ENCODE measurements at places on chromosomes 2 and 18.
A peak's percentile ranks its signal among the peaks of the same experiment; 100 is the strongest.

- no peak for DNase-seq
These were observed 21.2 kb downstream of the NPPC start for GRCh38 chr2:231905026-231905425.

DNA sequence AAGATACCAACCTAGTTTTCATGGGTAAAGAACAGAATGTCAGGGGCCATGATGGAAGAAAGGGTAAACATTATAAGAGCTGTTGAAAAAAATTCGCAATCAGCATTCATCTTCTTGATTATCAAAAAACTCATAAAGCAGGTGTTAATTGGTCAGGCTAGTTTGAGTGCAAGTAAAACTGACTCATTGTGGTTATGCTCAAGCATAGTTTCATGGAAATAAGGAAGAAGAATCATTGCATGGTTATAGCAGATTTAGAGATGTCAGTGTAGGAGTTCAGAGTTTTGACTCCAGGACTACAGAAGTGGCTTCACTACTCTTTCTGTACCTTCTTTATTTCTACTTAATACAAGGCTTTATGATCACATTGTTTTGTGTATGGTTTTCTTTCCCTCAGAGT, 26.9 kb upstream of the CDH19 start:
- no peak for DNase-seq

- DNase-seq = peak; percentile 16
These were observed 70.1 kb downstream of the PLEKHA3 start for GRCh38 chr2:178550352-178550751.

DNA sequence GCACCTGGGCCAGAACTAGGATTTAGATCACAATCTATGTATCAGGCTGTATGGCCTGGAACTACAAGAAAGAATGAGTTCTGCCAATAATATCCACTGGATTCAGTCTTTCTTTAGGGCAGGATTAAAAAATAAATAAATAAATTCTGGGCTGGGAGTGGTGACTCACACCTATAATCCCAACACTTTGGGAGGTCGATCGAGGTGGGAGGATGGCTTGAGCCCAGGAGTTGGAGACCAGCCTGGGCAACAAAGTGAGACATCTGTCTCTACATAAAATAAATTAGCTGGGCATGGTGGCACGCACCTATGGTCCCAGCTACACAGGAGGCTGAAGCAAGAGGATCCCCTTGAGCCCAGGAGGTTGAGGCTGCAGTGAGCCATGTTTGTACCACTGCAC, 8.1 kb downstream of the AMMECR1L start:
- DNase-seq = no peak

GRCh38 chr2:120722246-120722567, 13.5 kb upstream of the GLI2 start:
- no peak for DNase-seq

DNA sequence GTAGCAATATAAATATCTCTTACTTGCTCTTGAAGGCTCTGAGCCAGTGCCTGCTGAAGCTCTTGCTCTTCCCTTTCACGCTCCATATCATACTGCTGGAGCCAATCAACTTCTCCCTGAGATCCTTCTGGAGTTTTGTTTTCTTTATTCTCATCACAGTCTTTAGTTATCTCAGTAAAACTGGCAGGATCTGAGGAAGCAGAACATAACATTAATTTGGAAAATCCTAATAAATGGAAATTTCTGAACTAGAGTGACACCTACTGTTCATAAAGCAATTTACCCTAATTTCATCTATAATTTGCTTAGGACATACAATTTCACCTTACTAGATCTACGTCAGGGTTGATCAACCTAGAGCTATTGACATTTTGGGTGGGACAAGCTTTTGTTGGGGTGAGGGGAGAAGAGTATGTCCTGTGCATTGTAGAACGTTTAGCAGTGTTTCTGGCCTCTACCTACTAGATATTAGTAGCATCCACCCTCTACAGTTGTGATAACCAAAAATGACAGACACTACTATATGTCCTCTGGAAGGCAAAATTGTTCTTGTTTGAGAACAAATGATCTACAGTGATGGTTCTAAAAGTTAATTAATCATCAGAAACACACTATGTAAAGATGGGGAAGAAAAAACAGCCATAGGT, 47.2 kb downstream of the VIL1 start:
- no peak for DNase-seq

DNA sequence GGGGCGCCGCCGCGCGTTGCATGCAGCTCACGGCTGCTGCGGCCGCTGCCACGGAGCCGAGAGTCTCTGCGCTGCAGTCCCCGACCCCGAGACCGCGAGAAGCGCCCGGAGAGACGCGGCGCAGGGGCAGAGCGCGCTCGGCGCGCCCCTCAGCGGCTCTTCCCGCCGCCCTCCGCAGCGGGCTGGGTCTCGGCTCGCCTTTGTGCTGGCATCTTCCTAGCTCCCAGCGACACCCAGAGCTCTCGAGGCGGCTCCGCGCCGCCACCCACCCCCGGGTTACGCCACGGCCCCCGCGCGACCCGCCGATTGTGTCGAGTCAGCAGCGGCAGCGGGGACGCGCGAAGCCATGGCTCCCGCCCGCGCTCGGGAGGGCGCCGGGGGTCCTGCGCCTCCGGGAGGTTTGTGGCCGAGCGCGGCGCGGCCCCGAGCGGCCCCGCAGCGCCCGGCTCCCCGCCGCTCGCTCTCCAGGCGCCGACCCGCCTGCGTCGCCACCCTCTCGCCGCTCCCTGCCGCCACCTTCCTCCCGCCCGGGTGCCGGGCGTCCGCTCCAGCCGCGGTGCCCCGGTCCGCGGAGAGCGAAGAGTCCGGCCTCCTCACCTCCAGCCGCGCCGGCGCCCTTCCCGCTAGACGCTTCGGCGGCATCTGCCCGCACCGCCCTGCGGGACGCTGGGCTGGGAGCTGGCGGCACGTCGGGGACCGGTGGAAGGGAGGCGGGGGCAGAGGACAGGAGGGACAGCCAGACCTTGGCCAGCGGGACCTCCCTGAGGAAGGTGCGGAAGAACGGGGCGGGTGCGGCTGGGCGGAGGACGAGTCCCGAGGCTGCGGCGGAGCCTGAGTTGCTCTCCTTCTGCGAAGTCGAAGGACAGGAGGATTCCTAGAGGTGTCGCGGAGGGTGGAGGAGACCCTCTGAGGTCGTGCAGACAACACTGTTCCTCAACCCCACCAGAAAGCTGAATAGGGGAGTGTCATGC, 46.3 kb upstream of the CCDC150 start:
- DNase-seq = peak; percentile 68

GRCh38 chr18:79855147-79855933, 57.6 kb downstream of the KCNG2 start:
- peak; percentile 71 for DNase-seq

DNA sequence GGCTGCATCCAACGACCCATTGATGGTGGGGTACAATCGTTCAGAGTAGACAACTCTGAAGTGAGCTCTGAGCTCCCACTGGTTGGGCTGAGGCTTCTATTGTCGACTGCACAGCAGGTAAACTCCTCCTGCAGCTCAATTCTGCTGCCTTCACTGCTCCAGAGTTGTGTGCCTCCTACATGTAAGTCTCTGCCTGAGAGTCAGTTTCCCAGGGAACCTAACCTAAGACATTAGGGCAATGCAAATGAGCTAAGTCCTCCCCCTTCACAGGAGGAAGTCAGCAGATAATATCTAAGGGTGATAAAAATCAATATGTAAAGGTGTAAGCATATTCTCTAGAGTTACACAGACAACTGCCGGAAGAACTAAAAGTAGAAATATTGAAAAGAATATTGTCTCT, 22.5 kb upstream of the ACYP2 start:
- peak; percentile 21 for DNase-seq

GRCh38 chr18:54238173-54238936, 13.9 kb upstream of the MBD2 start:
- no peak for DNase-seq

DNA sequence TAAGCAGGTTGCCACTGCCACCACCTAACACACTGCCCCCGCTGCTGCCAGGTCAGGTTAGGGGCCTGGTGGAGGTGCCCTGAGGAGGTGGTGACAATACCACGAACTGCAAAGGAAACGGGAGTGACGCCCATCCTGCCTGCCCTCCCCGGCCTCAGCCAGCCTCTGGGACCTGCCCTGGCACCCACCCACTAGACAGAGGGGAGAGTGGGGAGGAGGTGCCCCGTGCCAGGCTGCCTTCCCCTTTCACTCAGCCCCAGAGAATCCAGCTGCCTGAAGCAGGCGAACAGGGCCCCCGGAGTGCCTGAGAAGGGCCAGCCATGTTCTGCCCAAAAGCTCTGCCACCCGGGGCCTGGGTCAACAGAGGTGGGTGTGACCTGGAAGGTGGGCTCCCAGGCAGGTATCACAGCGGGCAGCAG, 44.5 kb upstream of the FOSL2 start:
- no peak for DNase-seq

DNA sequence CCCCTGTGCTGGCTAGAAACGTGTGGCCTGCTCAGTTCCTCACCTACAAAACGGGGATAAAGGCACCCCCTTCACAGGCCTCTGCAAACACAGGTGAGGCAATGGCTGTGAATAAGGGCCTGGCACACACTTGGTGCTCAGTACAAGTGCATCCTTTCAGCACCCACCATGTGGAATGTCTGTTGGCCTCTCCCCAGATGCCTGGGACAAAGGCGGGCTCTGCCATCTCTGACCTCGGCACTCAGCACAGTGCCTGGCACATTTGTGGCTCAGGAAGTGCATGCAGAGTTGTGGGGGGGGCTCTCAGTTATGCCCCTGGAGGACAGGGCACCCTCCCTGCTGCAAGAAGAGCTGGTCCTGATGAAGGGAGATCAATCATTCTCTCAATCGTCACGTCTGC, 224.6 kb upstream of the RAB6C start:
- no peak for DNase-seq

DNA sequence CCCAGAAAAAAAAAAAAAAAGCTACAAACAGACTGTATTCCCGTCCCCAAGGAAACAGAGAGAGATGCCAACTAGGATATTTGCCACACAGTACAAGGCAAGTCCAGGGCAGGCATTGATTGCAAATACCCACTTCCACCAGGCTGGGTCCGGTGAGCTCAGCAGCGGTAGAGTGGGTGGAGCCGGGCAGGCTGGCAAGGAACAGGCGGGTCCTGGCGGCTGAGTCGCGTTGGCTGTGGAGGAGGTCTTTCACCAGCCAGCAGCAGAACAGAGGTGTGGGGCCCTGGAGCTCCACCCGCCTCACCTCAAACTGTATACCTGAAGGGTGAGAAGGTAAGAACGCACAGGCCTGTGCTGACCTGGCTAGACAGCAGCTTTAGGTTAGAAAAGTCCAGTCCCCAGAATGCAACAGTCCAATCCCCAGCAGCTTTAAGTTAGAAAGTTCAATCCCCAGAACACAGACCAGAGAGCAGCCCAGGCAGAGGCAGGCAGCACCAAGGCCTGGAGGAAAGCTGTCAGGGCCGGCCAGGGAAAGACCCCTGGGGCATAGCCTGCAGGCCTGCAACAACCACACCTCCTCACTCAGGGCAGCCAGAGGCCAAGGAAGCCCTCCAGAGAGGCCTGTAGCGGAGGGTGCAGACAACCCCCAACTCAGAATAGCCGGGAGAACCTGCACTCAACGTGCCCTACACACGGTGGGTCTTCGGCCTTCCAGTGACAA, 21.9 kb upstream of the MTERF4 start:
- no peak for DNase-seq

- no peak for DNase-seq
These were observed 78.3 kb upstream of the TLK1 start for GRCh38 chr2:171238946-171239345.

DNA sequence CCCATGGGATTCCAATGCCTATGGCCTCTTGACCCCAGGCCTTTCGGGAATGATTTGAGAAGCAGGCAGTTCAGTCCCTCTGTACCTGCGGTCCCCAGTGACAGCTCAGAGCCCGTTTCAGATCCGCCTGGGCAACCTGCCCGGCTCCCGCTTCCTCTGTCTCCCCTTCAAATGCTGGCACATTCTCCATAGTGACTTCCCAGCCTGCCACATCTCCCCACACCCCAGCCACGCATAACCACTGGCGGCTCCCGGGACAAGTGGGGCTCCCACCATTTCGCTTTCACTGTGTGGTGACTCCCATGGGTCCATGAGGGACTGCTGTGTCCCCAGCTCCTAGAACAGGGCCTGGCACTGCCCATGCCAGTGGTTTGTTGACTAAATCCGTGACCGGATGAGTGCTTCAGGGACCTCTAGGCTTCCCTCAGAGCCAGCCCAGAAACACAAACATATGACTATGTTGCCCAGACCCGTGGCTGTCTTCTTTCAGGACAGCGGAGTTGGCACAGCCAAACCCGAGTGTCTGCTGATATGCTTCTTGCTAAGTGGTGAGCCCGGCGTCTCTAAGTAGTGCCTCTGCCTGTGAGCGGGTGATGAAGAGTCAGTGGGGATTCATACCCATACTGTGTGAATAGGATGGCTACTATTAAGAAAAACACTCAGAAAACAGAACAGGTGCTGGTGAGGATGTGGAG, 91.2 kb downstream of the GLI2 start:
- DNase-seq = no peak

GRCh38 chr2:99818842-99819241, 323.5 kb downstream of the AFF3 start:
- DNase-seq = no peak

DNA sequence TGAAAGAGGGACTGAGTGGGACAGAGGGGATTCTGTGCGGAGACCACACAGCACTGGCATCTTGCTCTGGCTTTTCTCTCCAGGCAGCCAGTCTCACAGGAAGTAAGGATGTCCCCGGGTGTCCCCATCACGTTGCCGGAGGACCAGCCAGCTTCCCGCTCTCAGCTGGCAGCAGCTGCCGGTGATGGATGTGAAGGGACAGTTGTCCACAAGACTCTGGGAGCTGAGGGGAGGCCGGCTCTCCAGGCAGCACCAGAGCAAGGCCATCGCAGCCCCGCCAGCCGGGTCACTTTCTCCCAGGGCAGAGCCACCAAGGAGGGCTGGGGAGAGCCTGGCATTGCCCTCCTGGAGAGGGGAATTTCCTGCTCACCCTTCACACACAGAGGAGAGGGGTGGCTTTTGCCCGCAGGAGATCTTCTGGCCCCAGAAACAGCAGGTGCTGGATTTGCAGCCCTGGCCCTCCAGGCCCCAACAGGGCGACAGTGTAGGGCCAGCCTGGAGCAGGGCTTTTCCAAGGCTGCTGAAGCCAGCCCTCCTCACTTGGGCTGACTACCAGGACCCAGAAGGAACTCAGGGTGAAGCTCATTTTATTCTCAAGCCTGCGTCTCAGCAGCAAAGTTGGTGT, 24.0 kb upstream of the B3GNT7 start:
- DNase-seq = no peak

DNA sequence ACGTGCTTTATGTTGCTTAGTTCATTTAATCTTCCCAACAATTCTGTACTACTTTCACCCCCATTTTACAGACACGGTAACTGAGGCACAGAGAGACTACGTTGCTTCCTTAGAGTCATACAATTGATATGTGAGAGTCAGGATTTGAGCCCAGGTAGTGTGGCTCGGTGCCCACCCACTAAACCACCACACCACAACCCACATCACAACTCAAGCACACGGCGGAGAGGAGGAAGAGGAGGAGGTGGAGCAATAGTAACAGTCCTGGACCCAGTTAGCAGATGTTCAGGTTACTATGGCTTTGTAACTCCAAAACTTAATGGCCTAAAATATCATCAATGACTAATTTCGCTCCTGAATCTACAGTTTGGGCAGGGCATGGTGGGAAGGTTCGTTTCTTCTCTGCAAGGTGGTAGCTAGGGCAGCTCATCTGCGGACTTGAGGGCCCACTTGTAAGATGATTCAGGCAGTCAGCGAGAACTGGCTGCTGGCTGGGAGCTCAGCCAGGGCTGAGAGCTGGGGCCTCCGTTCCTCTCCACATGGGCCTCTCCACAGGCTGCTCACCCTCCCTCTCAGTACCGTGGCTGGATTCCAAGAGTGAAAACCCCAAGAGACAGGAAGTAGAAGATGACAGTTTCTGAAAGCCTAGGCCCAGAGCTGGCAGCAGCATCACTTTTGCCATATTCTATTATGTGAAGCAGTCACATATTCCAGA, 167.1 kb downstream of the ZFP36L2 start:
- no peak for DNase-seq

- DNase-seq = no peak
These were observed 171.1 kb upstream of the NRP2 start for GRCh38 chr2:205511221-205511620.
